ENCODE measurements at places on chromosomes 3 and 15.

DNA sequence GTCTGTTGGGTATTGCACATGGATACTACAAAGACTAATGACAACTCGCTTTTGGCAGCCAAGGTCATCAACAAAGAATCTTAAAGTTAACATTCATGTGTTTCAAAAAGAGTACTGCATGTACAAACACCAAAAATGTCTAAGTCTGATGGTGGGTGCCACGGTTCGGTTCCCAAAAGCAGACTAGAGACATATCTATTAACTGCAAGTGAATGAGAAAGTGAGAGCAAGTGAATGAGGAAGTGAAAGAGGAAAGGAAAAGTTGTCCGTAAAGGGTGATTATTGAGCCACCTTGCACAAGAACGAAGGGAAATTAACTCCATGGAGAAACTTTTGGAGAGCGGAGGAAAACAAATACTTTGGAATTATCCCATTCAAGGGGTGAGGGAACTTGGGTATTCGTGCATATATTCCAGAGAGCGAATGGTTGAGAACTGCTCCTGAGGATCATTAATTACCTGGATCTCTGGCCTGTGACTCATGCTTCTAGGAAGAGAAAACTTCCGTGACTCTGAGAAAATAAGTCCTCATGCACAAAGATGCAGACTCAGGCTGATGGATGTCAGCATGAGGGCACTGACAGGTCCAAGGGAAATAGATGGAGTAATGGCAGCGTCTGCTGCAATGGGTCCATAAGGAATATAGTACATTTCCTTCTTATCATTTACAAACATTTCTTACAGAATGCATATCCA, 336.5 kb upstream of the TGFBR2 start:
- DNase-seq, result no peak

DNA sequence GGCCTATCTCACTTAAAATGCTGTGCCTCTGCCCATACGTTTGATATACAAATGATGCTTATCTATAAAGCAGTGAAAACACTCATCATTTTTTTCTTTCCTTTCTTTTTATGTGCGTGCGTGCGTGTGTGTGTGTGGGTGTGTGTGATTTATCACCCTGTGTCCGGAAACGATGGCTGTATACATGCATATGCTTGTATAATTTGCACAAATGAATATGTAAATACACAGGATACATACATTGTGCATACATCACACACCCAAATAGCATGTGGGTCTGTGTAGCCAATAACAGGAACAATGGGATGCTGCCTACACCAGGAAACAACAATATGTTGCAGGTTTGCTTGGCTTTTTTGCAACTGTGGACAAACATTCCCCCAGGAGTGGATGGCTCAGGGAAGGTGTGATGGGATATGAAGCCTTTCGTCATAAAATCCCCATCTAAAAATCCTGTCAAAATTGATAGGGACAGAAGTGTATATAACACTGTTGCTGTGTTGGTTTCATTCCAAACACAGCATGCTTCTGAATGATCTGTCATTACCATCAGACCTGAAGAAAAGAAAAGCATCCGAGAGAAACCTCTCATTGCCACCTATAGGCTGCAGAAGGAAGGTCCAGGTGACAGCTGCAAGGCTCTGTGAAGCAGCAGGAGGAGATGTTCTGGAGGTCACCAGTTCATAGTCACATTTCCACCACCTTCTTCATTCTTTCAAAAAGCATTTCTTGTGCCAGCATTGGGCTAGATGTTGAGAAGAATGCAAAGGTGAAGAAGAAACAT, 503.9 kb upstream of the NR2F2 start:
- DNase-seq, result no peak

DNA sequence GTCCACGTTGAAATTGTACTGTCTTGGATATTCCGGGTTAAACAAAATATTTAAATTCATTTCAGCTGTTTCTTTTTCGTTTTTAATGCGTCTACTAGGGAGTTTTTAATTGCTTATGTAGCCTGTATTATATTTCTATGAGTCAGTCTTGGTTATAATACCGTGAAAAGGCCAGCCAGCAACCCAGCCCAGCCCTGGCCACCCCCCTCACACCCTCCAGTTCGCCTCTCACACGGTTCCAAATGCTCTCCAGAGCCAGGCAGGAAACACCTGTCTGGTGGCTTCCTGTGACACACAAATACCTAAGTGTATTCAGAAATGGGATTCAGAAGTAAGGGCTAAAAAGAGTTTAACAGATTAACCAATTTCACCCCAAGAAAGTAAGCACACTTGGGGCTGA, 4.4 kb downstream of the SH3BP5 start:
- peak; percentile 84 for DNase-seq

GRCh38 chr3:13260259-13261103, 159.6 kb downstream of the NUP210 start:
- no peak for DNase-seq

DNA sequence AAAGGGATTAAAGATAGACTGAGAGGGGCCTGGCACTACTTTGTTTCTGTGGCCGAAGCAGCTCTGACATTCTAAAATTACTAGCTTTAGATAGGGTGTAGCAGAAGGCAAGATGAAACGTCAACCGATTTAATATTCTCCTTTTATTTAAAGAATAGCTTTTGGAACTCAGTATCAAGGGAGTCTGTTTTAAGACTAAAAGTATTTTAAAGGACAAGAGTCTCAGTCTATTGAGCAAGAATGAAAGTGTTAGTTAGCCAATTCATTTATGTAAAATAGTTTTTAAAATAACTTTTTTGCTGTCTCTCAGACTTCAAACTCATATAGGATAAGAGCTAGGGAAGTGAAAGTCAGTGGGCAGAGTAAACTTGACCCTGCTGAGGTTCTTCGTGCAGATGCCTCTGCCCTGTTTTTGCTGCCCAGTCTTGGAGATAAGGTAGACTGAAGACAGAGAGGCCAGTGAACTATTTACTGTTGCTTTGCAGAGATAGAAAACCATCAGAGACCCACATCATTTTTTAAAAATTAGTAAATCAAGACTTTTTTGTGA, 1090.9 kb downstream of the ROBO2 start:
- DNase-seq, result no peak

- DNase-seq, result no peak
Measured at GRCh38 chr15:40050788-40051470, 11.9 kb upstream of the SRP14 start.

DNA sequence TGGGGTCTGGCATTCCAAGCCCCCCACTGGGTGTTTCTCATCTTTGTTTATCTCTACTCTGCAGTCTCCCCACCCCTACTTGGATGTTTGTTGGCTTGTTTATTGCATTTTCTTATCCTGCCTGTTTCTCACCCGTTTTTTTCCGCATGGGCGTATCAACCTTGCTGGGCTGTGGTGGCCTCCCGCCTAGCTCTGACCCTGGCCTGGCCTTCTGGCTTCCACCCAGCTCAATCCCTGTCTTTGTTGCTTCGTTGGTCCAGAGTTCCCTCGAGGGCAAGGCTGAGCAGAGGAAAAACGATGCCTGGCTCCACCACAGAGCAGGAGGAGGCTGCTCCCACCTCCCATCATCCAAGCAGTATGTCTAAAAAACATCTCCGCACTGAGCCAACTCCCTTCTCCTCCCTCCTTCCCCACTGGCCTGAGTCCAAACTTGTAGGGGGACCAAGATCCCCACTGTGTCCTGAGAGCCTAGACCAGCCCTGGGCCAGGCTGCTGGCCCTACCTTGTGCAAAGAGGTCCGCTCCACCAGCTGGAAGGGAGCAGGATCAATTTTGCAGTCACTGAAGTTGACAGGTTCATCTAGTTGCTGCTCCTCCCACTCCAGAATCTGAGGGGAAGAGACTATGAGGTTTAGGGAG, 9.8 kb downstream of the CLCN2 start:
- no peak for DNase-seq

- no peak for DNase-seq
Measured at GRCh38 chr15:93298901-93299300, 209.9 kb upstream of the RGMA start.

GRCh38 chr15:80095511-80095910, 36.0 kb downstream of the ZFAND6 start:
- DNase-seq, result no peak

GRCh38 chr3:113514265-113514769, 639 bp downstream of the SPICE1 start:
- no peak for DNase-seq

GRCh38 chr15:101447168-101447533, 42.4 kb downstream of the PCSK6 start:
- no peak for DNase-seq

GRCh38 chr3:194731506-194732073, 45.9 kb downstream of the FAM43A start:
- no peak for DNase-seq
